RPMI7951 (cell line): ENCODE measurements at places on chromosomes 5 and 9.

DNA sequence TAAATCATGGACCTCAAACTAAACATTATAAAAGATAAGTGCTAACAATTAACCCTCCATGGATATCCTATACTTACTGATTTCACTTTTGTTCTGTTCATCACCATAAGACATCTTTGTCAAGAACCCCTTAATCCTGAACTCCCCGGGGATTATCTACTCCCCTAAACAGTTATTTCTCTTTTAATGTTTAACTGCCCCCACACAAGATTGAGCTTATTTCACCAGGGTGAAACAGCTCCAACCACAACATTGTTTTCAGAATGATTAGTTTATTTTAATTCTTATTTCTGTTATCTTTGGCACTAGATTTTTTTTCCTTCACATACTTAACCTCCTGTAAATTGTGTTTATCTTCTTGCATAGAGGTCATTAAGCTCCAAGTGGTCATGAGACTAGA, 103.2 kb upstream of the HCN1 start:
- no peak for DNase-seq

- no peak for DNase-seq
Observed at GRCh38 chr9:100583014-100583802, 5.3 kb downstream of the CAVIN4 start.

DNA sequence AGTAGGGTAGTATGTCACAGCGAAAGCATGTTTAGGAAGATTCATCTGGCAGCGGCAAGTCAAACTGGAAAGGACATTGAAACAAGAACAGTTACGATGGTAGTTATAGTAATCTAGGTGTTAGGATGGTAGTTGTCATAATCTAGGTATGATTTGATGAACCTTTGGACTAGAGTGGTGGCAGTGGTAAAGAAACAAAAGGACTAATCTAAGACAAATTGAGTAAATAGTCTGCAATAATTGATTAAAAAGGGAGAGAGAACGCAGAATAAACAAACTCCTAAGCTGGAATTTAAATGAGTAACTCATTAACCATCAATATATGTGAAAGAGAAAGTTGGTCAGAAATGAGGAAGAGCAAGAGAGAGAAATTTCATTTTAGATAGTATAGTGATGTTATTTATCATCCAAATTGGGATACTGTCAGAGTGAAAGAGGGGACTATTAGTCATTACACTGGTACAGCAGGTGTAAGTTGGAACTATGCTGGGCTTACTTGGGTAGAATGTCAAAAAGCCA, 56.8 kb downstream of the MTREX start:
- DNase-seq: no peak

GRCh38 chr9:96651626-96652025, 3.5 kb downstream of the PRXL2C start:
- DNase-seq: peak; percentile 21

- DNase-seq: peak; percentile 6
Observed at GRCh38 chr9:97638666-97639065, 5.0 kb downstream of the NCBP1 start.

DNA sequence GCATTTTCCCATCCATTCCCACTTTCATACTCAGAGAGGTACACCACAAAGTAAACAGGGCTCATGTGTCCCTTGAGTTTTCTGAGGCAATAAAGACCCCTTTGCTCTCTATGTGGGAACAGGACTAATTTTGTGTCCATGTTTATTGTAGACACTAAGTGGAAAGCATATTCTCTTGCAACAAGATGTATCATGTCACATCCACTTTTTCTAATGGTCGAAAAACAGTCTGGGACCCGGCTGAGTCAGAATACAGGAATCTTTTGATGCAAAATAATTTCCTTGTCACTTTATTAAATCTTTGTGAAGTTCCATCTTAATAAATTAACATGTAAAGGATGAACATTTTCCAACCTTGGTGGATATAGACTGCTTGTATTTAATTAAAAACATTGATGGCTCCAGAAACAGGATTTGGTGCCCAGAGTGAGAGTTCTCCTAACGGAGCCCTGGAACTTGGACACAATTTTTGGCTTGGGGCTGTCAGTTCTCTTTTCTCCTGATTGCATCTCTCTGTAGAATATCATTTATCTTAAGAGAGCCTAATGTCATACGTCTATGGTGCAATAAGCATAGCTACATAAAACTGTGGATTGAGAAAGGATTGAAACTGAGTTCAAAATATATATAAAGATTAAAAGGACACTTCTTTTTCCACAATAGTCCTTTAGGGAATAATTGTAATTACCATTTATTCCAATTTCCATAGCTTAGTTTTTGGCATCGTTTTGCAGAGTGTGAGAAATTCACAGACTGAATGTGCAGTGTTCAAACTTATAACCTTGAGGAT, 1116.7 kb upstream of the SEMA6A start:
- DNase-seq: no peak

- peak; percentile 9 for DNase-seq
Observed at GRCh38 chr5:160852049-160852448, at the start of gene ATP10B. Gene ATP10B (minus strand): TSS chr5:160852211. CDS start chr5:160688074, 164,137 bp downstream.

DNA sequence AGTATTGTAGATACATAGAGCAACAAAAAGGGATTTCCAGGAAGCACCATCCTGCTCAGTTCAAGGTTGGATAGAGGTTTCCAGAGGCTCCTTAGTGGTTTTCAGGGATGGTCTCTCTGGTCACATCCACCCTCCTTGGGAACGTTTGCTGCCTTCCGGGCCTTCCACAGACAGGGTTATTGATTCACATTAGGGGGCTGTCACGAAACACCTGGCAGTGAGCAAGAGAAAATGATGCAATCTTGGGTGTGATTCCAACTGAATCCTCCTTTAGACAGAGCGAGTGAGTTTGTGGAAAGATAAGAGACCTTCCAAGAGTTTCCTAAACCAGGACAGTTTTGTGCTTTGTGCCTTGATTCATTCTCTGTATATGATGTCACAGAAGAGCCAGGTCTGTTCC, 43.8 kb upstream of the CTSL start:
- no peak for DNase-seq

- peak; percentile 41 for DNase-seq
Observed at GRCh38 chr5:138789771-138790242, 36.6 kb downstream of the CTNNA1 start.

DNA sequence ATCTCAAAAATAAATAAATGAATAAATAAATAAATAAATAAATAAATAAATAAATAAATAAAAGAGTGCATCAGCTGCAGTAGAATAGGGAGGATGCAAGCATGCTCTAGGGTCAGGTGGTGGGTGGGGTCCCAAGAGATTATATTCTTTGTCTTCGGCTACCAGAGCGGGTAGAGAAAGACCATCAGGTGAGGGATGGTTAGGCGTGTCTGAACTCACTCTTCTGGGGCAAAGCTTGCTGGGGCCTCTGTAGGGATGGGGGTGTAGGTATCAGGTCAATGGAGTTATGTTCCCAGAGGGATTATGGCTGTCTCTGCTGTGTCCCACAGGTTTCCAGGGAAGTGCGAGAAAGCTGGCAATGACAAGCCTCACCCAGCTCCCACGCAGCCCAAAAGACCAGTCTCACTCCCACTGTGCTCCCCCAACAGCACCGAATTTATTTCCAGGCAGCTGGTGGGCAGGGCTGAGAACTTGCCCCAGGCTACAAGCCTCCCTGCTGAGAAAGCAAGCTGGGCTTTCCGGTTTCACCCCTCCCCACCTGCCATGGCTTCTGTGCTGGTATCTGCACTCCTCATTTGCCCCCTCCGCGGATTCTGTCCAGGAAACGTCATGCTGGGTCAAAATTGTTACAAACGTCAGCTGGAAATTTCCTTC, 180.8 kb downstream of the LURAP1L start:
- peak; percentile 15 for DNase-seq

DNA sequence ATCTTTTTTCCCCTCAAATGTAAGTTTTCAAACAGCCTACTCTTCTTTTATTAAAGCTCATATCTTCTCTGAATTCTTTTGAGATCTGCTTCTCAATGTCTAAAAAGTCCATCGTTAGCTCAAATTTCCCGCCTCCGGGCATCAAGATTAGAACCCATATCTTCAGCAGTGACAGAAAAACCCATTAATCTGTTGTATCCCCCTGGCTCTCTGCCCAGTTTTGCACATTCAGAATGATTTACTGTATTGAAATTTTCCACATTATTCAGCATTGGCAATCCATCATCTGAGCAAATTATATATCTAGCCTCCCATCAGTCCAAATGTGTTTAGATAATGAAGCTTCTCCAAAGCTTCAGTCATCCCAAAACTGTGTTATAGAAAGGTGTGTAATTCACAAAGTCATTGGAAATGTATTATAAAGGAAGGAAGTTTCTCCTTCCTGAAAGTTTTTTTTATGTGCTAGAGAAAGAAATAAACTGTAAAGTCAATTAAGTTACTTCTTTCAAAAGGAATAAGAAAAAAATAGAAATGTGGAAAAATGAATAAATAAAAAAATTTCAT, 849.9 kb downstream of the MAT2B start:
- DNase-seq: no peak

GRCh38 chr9:10059044-10059443, 553.8 kb downstream of the PTPRD start:
- DNase-seq: no peak

DNA sequence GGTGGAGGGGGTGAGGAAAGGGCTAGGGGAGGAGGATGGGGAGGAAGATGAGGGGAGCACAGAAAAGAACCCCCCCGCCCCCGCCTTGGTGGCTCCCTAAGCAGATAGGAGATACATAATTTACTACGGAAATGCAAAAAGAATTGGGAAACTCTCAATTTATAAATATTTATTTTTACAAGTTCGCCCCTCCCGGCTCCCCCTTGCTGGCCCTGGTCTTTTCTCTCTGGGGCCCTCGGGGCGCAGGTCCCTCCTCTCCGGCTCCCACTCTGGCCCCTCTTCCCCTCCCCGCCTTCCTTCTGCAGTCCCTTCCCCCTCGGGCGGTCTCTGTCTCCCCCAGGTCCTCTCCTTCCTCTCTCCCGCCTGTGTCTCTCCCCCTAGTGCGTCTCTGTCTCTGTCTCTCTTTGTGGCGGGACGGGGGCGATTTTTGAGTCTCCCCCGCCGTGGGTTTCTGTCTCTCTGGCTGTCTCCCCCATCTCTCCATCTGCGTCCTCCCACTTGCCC, 173.6 kb upstream of the IER5L start:
- DNase-seq: no peak

DNA sequence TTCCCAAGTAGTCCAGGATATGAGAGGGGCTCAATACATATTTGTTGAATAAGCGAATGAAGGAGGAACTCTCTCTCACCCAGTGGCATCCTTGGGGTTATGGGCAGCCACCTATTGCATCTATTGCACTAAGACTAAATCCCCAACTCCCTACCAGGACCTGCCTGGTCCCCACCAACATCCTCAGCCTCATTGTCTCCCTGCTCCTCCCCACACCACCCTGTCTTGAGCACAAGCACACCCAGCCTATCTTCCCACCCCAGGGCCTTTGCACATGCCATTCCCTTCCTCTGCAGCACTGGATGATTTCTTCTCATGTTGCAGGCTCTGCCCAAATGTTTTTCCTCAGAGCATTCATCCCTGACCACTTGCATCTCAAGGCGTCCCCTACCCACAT, 133.8 kb downstream of the BARX1 start:
- no peak for DNase-seq

- DNase-seq: no peak
Observed at GRCh38 chr5:7759951-7760580, 90.9 kb downstream of the CFAP90 start.

DNA sequence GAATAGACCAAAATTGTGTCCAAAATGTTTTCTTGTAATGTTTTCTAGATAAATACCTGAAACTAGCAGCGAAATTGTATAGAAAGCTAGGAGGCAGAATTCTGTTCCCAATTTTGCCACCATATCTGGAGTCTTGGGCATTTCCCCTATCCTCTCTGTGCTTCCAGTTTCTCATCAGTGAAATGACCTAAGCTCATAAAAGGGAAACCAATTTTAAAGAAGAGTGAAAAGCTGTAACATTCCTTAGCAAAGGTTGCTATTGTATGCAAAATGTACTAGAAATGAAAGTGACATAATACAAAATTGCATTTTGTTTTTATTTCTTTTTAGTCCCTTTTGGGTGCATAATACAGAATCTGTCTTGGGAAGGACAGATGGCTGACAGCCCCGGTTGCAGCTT, 36.8 kb upstream of the CAST start:
- DNase-seq: no peak

DNA sequence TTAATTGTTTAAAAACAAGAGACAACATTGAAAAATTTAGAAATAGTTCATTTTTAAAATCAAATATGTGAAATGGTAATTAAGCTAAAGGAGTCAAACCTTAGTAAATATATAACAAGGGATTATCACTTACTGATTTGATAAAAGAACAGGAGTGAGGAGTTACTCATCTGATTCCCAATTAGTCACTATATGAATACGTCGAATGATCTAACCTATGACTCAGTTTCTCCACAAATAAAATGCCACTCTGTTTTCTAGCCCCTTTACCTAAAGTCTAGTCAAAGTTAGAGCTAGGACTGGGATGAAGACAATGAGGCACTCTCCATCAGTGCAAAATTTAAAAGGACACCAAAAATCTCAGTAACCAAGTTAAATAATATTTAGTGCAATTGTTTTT, 70.4 kb upstream of the RASEF start:
- DNase-seq: no peak

GRCh38 chr9:109597496-109597895, 99.4 kb upstream of the PTPN3 start:
- DNase-seq: no peak

- DNase-seq: no peak
Observed at GRCh38 chr5:97618721-97619120, 435.7 kb upstream of the RIOK2 start.

GRCh38 chr9:34254966-34255825, 73.9 kb downstream of the KIF24 start:
- DNase-seq: peak; percentile 74

DNA sequence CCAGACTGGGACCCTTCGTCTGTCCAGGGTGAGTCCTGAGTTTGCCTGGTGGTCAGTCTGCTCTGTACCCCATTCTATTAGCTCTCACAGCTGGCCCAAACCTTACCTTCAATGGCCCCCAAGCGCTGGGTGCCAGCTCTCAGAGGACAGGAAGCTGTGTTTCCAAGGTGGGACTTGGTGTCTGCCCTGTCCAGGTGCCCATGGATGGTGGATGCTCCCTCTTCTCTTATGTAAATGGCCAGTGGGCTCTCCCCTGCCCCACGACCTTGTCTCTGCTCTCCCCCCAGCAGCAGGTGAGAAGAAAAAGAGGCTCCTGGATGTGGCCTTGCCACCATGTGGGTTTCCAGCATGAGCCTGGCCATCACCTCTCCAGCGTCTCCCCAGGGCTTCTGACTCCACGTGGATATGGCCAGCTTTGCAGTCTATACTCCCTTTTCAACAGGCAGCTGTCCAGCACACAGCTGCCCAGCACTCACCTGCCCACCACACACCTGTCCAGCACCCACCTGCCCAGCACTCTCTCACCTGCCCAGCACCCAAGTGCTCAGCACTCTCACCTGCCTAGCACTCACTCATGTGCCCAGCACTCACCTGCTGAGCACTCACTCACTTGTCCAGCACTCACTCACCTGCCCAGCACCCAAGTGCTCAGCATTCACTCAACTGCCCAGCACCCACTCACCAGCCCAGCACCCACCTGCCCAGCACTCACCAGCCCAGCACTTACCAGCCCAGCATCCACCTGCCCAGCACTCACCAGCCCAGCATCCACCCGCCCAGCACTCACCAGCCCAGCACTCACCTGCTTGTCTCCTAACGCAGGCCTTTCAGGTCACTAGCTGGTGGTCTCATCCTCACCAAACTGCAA, 136.2 kb upstream of the IRX2 start:
- no peak for DNase-seq

- no peak for DNase-seq
Observed at GRCh38 chr5:176877793-176878331, 21.3 kb downstream of the HK3 start.
